Effector memory CD4-positive, alpha-beta T cell (primary cell): ENCODE measurements at places on chromosomes 4 and X.

GRCh38 chr4:4341861-4342650 is 44.8 kb upstream of the NSG1 start:
- H3K4me3 ChIP-seq, result no peak overlapping the region
- H3K27me3 ChIP-seq, result no peaks in the 10 kb centered on the region
- H3K4me1 ChIP-seq, result no peaks in the 10 kb centered on the region
- H3K36me3 ChIP-seq, result no peaks in the 10 kb centered on the region
- DNase-seq, result no peak

- no peak overlapping the region for H3K4me3 ChIP-seq
- no peak for DNase-seq
- H3K27ac ChIP-seq, result peak overlapping the region; percentile 59
- no peaks in the 10 kb centered on the region for H3K36me3 ChIP-seq
- H3K4me1 ChIP-seq, result peaks cover 4% of the 10 kb centered on the region
Observed at GRCh38 chrX:79138658-79139241, 5.7 kb upstream of the GPR174 start.

DNA sequence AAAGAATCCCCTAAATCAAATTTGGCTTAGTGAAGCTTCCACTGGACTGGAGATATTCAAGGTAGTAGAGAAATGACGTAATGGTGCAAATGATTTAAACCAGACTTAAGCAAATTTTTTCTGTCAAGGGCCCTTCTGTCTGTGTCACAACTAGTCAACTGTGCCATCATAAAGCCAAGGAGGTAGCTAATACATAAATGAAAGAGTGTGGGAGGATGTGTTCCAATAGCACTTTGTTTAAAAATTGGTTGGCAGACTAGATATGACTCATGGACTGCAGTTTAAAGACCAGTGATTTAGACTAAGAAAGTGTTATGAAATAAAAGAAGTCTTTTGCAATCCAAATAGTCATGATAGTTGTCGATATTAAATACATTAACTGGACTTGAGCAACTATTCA is 24.3 kb upstream of the TEX13C start:
- no peaks in the 10 kb centered on the region for H3K27me3 ChIP-seq
- no peaks in the 10 kb centered on the region for H3K36me3 ChIP-seq
- H3K27ac ChIP-seq, result no peak overlapping the region
- no peak overlapping the region for H3K4me3 ChIP-seq
- DNase-seq, result no peak
- H3K4me1 ChIP-seq, result peaks cover 6% of the 10 kb centered on the region

DNA sequence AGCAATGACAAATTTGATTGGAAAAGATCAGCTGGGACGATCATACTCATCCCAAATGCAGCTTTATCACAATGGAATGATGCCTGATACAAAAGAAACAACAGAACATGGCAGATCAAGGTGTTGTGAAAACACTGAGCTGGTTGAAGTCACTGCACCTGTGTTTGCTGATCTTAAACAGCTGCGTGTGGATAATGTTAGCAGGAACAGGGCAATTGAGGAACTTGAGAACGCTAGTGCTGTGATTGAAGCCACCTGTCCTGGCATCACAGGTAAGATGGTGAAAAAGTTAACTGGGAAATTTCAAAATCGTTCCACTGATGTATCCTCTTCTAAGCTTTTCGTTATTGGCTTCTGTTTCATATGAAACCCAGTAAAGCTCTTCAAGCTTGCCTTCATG is 27.4 kb upstream of the SOD3 start:
- no peaks in the 10 kb centered on the region for H3K4me1 ChIP-seq
- no peaks in the 10 kb centered on the region for H3K27me3 ChIP-seq
- no peaks in the 10 kb centered on the region for H3K36me3 ChIP-seq
- no peak overlapping the region for H3K4me3 ChIP-seq
- H3K27ac ChIP-seq, result no peak overlapping the region

DNA sequence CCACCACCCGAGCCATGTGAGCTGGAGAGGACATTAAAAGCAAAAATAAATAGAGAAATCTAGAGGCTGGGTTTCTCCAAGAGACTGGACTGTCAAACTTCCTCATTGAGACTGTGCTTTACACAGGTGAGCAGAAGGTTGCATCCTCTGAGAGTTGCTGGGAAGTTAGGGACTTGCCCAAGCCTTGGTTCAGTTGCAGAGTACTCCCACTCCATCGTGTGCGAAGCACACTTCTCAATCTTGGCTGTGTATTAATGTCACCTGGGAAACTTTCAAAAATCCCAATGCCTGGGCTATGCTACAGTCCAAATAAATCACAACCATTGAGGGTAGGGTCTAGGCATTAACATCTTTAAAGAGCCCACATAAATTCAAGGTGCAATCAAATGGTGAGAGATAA is 89.2 kb downstream of the ZNF330 start:
- no peak for DNase-seq
- H3K4me3 ChIP-seq, result no peak overlapping the region
- H3K36me3 ChIP-seq, result no peaks in the 10 kb centered on the region
- H3K27me3 ChIP-seq, result no peaks in the 10 kb centered on the region
- no peaks in the 10 kb centered on the region for H3K4me1 ChIP-seq

- H3K27me3 ChIP-seq, result no peaks in the 10 kb centered on the region
- no peak overlapping the region for H3K27ac ChIP-seq
- no peak overlapping the region for H3K4me3 ChIP-seq
- H3K36me3 ChIP-seq, result peaks cover 15% of the 10 kb centered on the region
- no peak for DNase-seq
- H3K4me1 ChIP-seq, result no peaks in the 10 kb centered on the region
Observed at GRCh38 chr4:48602763-48603162, 112.7 kb downstream of the ZAR1 start.

- no peak for DNase-seq
- H3K4me3 ChIP-seq, result no peak overlapping the region
- H3K27ac ChIP-seq, result no peak overlapping the region
- H3K27me3 ChIP-seq, result no peaks in the 10 kb centered on the region
- no peaks in the 10 kb centered on the region for H3K36me3 ChIP-seq
- no peaks in the 10 kb centered on the region for H3K4me1 ChIP-seq
Observed at GRCh38 chrX:13232484-13232883, 87.4 kb downstream of the ATXN3L start.

DNA sequence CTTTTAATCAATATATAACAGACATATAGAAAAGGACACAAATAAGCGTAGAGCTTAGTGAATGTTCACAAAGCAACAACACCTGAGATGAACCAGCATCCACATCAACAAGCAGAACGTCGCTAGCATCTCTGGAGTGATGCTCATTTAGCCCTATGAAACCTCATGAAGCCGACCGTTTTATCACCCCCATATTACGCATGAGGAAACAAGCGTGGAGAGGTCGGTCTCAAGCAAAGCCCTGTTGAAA is 524 bp upstream of the RPS3A start:
- H3K27ac ChIP-seq, result peak overlapping the region; percentile 94
- H3K27me3 ChIP-seq, result no peaks in the 10 kb centered on the region
- H3K4me1 ChIP-seq, result peaks cover 16% of the 10 kb centered on the region
- DNase-seq, result no peak
- peaks cover 27% of the 10 kb centered on the region for H3K36me3 ChIP-seq

GRCh38 chr4:110617075-110617640 is 5.7 kb downstream of the PITX2 start:
- no peak overlapping the region for H3K27ac ChIP-seq
- peaks cover 89% of the 10 kb centered on the region for H3K27me3 ChIP-seq
- no peaks in the 10 kb centered on the region for H3K36me3 ChIP-seq
- H3K4me3 ChIP-seq, result no peak overlapping the region
- H3K4me1 ChIP-seq, result peaks cover 12% of the 10 kb centered on the region

DNA sequence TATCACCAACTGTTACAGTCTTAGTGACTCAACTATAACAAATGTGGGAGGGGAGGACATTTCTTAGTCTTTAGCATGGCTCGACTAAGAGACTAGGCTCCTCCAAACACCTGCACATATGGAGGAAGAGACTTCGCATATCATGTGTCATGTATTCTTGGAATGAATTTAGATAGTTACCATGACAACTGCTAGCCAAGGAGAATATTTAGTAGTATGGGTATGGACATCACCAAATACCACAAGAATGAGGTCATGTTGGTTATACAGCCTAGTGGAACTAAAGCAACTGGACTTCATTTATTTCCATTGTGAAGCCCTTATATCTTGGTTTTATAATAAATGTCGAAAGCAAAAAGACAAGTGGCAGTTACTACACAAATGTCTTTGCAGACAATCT is 512.3 kb downstream of the CFAP47 start:
- H3K4me1 ChIP-seq, result no peaks in the 10 kb centered on the region
- H3K27ac ChIP-seq, result no peak overlapping the region
- H3K36me3 ChIP-seq, result no peaks in the 10 kb centered on the region
- no peak for DNase-seq

GRCh38 chr4:112881842-112882241 is 167.6 kb upstream of the ANK2 start:
- H3K27me3 ChIP-seq, result no peaks in the 10 kb centered on the region
- DNase-seq, result no peak
- H3K36me3 ChIP-seq, result no peaks in the 10 kb centered on the region
- no peak overlapping the region for H3K27ac ChIP-seq

DNA sequence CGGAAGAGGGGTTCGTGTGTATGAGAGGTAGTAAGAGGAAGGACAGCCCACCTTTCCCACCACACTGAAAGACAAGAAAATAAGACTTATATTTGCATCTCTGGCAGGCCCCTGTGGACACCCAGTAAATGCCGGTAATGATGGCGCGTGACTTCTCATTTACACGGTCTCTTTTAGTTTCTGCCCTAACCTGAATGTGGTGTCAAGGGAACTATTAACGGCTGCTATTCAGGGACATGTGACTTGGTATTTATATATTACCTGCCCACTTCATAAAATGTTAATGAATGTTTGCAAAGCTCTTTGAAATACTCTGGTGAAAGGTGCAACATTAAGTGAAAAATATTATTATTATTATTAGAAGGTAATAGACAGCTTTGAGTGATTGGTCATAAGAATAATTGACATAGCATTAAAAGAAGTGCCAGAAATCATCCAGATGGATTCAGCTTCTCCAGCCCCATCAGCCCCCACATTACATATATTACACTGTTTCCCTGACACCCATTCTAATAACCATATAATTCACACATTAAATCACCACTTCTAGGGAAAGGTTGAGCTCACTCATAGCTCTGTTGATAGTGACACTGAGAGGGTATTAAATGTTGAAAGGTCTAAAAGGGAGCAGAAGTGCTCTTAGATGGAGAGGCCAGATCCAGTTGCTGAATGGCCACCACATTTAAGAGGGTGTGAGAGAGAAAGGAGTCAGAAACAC is 83.0 kb upstream of the BEND4 start:
- no peaks in the 10 kb centered on the region for H3K4me1 ChIP-seq
- no peak overlapping the region for H3K27ac ChIP-seq
- H3K27me3 ChIP-seq, result no peaks in the 10 kb centered on the region
- no peaks in the 10 kb centered on the region for H3K36me3 ChIP-seq

- H3K4me3 ChIP-seq, result no peak overlapping the region
- no peaks in the 10 kb centered on the region for H3K27me3 ChIP-seq
- DNase-seq, result peak; percentile 8
Observed at GRCh38 chrX:16528620-16529019, 121.3 kb upstream of the S100G start.

DNA sequence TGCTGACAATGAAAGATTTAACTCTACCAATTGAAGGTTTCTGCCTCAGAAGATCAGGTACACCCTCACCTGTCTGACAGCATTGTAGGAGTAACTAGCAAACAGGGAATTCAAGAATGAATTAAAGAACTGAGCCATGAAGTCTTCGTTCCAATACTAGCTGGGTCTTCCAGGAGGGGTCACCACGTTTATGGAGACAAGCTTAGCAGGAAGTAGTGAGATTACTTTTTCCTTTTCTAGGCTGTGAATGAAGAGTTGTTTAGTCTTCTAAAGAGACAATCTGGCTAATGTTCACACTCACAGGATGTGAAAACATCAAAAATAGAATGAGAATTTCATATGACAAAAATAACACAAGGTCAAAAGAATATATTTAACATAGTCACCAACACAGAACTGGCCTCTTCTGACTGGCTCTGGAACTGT is 54.9 kb downstream of the REELD1 start:
- peaks cover 5% of the 10 kb centered on the region for H3K36me3 ChIP-seq
- no peaks in the 10 kb centered on the region for H3K27me3 ChIP-seq
- DNase-seq, result no peak
- H3K4me1 ChIP-seq, result no peaks in the 10 kb centered on the region

DNA sequence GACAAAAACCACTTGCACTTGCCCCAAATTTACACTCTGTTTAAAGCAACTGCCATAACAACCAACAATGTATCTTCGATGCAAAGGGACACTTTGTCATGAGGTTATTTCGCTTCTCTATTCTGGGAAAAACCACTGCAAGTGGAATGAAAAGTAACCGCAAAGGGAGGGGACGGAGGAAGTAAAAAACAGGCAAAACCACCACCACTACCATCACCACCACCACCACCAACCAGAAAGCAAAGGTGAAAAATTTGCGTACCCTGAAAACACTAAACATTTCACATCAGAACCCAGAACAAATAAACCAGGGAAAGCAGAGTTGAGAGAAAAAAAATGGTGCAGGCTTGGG is 1.2 kb upstream of the N4BP2 start:
- DNase-seq, result no peak
- H3K27ac ChIP-seq, result peak overlapping the region; percentile 84
- peak overlapping the region; percentile 89 for H3K4me3 ChIP-seq
- peaks cover 6% of the 10 kb centered on the region for H3K4me1 ChIP-seq
- H3K36me3 ChIP-seq, result no peaks in the 10 kb centered on the region
- no peaks in the 10 kb centered on the region for H3K27me3 ChIP-seq

DNA sequence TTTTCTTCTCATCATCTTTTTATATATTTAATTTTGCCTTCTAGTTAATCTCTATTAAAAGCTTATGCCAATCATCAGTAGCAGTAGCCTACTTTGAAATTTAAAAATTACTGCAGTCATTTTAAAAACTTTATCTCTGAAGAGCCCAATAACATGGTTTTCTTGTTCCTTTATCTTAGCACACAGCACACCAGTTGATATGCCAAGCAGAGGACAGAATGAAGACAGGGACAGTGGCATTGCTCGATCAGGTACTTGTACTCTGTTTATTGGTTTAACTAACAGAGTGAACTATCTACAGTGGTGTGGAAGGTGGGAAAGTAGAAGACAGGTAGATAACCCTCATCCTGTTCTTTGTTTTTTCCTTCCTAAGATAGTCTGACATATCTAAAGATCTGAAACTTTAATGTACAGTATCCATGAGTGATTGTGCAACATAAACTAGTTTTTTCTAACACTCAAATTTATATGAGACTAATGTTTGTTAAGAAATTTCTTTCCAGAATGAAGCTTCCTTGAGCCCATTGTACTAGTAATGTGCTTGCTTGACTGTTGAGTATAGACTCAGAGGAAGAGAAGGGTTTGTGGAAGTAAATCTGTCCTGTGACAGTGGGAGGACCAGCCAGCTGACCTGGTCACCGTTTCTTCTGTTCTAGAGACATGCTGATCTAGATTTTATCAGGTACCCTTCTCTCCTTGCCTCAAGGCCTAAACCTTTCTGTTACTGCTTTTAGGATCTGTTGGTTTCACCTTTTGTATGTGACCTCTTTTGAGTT is 66.6 kb downstream of the FNIP2 start:
- DNase-seq, result no peak
- no peaks in the 10 kb centered on the region for H3K27me3 ChIP-seq
- no peak overlapping the region for H3K4me3 ChIP-seq
- H3K36me3 ChIP-seq, result peaks cover 6% of the 10 kb centered on the region

GRCh38 chrX:131671735-131672134 is 127.9 kb downstream of the OR13H1 start:
- H3K4me3 ChIP-seq, result no peak overlapping the region
- H3K27ac ChIP-seq, result no peak overlapping the region
- DNase-seq, result no peak
- no peaks in the 10 kb centered on the region for H3K36me3 ChIP-seq
